Mammary microvascular endothelial cell (primary cell): ENCODE measurements at places on chromosomes 1 and 21. TPM values are rescaled to one million over a fixed set of nuclear protein-coding genes. Genes with fewer than 3 reads are reported as not detected.

TSTD1 gene
- total RNA-seq, result 1.5 TPM in 1 of 2 replicates, not detected in the other

IL20 gene
- total RNA-seq, result not detected in 2 replicates

RHBDL2 gene
- 0.59 and 0.87 TPM in 2 replicates for total RNA-seq

CFHR3 gene
- total RNA-seq, result not detected in 2 replicates

PODN gene
- not detected in 2 replicates for total RNA-seq

CYP4Z1 gene
- total RNA-seq, result not detected in 2 replicates

OR2T8 gene
- total RNA-seq, result not detected in 2 replicates

PAQR6 gene
- total RNA-seq, result 0.20 TPM in 1 of 2 replicates, not detected in the other

KCNE2 gene
- not detected in 2 replicates for total RNA-seq

PRAMEF1 gene
- total RNA-seq, result not detected in 2 replicates

ELAPOR1 gene
- 0.67 and 0.69 TPM in 2 replicates for total RNA-seq

FMO4 gene
- 0.27 and 0.64 TPM in 2 replicates for total RNA-seq

SERTAD4 gene
- 1.9 and 2.4 TPM in 2 replicates for total RNA-seq

MTF2 gene
- 12.5 and 18.8 TPM in 2 replicates for total RNA-seq

TCP10L gene
- total RNA-seq, result not detected in 2 replicates

REG4 gene
- not detected in 2 replicates for total RNA-seq

B4GALT3 gene
- total RNA-seq, result 30.5 and 39.7 TPM in 2 replicates

NPL gene
- total RNA-seq, result 1.1 and 1.4 TPM in 2 replicates

CGN gene
- total RNA-seq, result 0.13 and 1.5 TPM in 2 replicates

HES2 gene
- total RNA-seq, result 31.5 and 32.2 TPM in 2 replicates

EPHA10 gene
- total RNA-seq, result not detected in 2 replicates

SASS6 gene
- 5.2 and 6.4 TPM in 2 replicates for total RNA-seq

LIPI gene
- not detected in 2 replicates for total RNA-seq

CXADR gene
- total RNA-seq, result 3.1 and 18.7 TPM in 2 replicates

TMED5 gene
- 46.2 and 53.4 TPM in 2 replicates for total RNA-seq

PADI2 gene
- total RNA-seq, result 0.05 and 0.13 TPM in 2 replicates

C8B gene
- total RNA-seq, result not detected in 2 replicates

PGBD5 gene
- not detected in 2 replicates for total RNA-seq

CD5L gene
- total RNA-seq, result not detected in 2 replicates

HTR6 gene
- total RNA-seq, result not detected in 2 replicates

PRRX1 gene
- not detected in 2 replicates for total RNA-seq

SLC26A9 gene
- 0.34 and 0.53 TPM in 2 replicates for total RNA-seq

SIKE1 gene
- 27.8 and 49.3 TPM in 2 replicates for total RNA-seq

KLHDC9 gene
- 1.1 and 2.6 TPM in 2 replicates for total RNA-seq

FCRL1 gene
- total RNA-seq, result not detected in 2 replicates

OR2L13 gene
- not detected in 2 replicates for total RNA-seq

ST6GALNAC3 gene
- 28.4 and 42.7 TPM in 2 replicates for total RNA-seq

SYT6 gene
- not detected in 2 replicates for total RNA-seq

TRABD2B gene
- not detected in 2 replicates for total RNA-seq

HSPG2 gene
- total RNA-seq, result 773 and 873 TPM in 2 replicates
